AG20443 (cell line): ENCODE measurements at places on chromosomes 3 and 15.

DNA sequence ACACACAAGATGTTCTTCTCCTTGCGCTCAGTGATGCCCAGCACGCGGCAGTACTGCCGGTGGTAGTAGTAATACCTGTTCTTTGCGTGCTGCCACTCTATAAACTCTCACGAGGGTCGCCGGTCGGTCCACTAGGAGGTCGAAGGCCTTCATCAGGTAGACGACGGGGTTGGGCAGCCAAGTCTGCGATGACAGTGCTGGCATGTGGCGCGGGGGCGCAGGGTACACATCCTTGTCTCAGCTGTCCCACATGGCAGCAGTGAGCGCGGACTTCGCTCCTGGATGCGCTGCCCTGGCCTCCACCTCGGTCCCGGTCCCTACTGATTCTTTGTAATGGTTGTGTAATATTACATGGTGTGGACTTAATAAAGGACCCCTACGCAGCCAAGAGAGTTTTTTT, 50.1 kb upstream of the CGNL1 start:
- DNase-seq, result no peak

DNA sequence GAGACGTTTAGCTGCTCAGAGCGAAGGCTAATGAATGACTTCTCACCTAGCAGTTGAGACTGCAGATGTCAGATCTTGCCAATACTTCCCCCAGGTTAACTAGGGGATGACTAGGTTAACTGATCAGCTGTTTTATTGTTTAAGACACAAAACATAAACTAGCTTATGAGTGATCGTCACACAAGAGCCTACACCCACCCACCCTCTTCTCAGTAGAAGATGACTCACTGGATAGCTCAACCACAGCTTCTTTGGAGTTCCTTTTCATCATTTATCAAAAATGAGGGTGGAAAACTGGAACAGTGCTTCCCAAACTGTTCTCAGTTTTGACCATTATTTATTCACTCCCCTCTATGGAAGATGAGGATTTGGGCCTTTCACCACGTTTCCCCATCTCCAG, 25.2 kb downstream of the GASK1A start:
- peak; percentile 27 for DNase-seq

- no peak for DNase-seq
These were observed 168.4 kb upstream of the ARRDC4 start for GRCh38 chr15:97791824-97792792.

GRCh38 chr3:69014022-69014580, 617 bp upstream of the EOGT start:
- no peak for DNase-seq

DNA sequence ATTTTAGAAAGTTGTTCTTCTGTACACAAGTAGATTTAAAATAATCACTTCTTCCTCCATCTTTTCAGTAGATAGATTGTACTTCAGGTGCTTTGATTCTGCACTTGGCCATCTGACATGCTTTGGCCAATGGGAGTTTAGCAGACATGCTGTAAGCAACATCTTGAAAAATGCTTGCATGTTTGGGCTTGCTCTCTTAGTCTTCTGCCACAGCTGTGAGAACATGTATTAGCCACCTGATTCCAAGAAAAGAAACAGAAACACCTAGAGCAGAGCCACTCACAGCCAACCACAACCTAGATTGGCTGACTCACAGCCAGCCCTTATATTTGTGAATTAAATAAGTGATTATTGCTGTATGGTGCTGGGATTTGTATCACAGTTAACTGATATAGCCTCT, 70.2 kb upstream of the GADL1 start:
- no peak for DNase-seq

- DNase-seq, result no peak
These were observed 341.8 kb downstream of the RAP2B start for GRCh38 chr3:153503873-153504272.

- DNase-seq, result no peak
These were observed 30.6 kb upstream of the FAM107A start for GRCh38 chr3:58607816-58608215.

- DNase-seq, result peak; percentile 39
These were observed 51.9 kb downstream of the STRIT1 start for GRCh38 chr3:155241579-155241978.

DNA sequence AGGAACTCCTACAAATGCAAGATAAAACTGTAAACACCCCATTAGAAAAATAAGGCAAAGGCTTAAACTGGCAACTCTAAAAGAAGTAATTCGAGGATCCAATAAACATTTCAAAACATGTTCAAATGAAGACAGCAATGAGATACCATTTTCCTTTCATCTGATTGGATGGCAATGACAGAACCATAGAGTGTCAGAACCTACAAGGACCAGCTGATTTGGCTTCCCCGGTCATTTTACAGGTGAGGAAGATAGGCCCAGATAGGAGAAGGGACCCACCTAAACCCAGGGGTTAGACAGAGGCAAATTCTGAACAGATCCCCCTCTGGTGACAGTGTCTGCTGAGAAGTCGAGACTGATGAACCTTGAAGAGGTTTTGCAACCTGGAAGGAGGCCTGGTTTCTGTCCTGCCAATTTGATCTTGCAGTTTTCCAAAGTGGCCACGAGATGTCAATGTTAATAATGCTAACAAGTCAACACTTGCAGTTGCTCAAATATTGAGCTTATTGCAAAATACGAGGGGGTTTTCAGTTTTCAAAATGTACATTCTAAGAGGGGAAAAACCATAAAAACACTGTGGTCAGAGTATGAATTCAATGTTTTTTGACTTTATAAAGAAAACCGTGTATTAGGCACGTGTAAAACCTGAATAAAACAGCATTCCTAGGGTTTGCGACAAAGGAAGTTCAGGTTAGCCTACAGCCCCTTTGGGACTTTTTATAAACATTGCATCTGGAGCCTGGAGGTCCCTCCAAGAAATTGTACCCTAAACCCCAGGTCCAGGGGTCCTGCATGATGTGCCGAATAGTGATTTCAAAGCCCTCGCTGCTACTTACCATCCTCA, 21.5 kb downstream of the CFAP161 start:
- peak; percentile 69 for DNase-seq
